ENCODE measurements at places on chromosomes 6 and 20.

GRCh38 chr20:12928755-12929401 is 79.9 kb upstream of the SPTLC3 start:
- peak; percentile 39 for DNase-seq

DNA sequence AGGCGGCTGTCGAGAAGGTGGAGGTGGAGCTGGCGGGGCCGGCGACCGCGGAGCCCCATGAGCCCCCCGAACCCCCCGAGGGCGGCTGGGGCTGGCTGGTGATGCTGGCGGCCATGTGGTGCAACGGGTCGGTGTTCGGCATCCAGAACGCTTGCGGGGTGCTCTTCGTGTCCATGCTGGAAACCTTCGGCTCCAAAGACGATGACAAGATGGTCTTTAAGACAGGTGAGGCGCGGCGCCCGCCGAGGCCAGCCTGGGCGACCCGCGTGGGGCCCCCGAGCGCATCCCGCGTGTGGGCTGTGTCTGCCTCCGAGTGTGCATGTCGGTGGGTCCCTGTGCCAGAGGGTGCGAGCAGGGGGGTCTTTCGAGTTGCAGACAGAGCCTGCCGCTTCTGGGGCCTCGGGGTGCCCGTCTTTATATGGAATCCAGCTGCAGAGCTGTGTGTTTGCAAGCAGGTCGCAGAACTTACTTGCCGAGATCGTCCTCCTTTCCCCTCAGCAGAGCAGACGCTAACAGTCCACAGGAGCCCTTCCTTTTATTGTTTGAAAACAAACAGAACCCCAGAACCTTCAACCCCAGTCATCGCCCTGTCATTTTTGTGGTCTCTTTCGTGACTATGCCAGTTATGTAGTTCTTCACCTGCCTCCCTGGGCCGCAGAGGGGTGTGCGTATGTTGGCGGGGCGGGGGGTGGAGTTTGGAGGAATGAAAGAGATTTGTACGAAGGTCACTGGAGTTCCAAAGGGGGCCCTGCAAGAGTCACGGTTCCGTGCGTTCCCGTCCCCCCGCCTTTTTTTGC is 766 bp downstream of the SLC16A10 start:
- DNase-seq, result no peak

- no peak for DNase-seq
Measured at GRCh38 chr6:41371992-41372831, 36.8 kb downstream of the NCR2 start.

GRCh38 chr6:84346372-84346771 is 118.9 kb upstream of the CEP162 start:
- DNase-seq, result no peak

DNA sequence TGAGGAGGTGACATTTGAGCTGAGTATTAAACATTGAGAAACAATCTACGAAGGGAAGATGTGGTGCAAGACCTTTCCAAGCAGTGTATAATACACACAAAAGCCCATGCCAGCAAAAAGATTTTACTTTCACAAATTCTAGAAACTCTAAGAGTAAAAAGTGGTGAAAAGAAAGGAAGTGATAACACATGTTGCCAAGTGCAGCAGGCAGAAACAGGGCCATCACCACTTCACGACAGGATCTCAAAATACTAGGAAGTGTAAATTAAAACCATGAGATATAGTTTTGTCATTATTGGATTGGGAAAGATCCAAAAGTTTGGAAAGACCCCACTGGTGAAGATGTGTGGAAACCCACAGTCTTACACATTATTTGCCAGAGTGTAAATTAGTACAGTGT is 1.7 kb upstream of the ENTPD6 start:
- no peak for DNase-seq

GRCh38 chr6:38968702-38969149 is 79.9 kb upstream of the GLP1R start:
- no peak for DNase-seq

- DNase-seq, result no peak
Measured at GRCh38 chr6:37615564-37616340, 81.9 kb downstream of the MDGA1 start.

GRCh38 chr6:108665495-108666196 is 104.9 kb downstream of the FOXO3 start:
- DNase-seq, result no peak

DNA sequence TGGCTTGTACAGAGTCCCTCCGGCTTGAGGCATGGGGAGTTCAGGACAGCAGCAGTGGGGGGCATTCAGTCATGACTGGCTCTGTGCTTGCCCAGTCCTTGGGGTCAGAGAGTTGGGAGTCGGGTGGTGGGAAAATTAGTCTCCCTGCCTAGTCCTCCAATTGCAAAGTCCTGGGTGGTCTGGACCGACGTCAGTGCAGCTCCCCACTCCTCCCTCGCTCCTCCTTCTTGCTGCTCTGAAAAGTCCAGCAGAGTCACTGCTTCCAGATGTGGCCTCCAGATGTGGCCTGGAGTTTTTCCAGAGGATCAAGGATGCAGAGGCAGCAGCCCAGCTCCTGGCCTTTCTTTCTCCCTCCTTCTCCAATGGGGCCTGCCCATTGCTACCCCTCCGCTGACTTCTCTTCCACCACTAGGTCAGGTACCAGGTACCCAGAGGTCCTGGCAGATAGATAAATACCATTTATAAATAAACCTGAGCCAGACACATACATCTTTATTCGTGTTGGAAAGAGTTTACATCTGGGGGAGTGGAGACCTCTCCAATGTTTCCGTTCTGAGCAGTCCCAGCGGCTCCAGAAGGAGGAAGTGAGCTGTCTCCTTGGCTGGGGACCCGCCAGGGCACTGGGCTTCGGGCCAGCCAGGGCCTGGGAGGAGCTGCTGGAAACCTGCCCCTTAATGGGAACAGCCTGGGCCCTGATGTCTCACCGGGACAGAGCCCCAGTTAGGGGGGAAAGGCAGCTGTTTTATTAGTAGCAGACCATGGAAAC is 49.0 kb upstream of the RNF24 start:
- DNase-seq, result peak; percentile 53

- no peak for DNase-seq
Measured at GRCh38 chr20:577167-577791, 32.8 kb downstream of the TCF15 start.

All from SW 1271 (cell line).